ENCODE measurements at places on chromosomes 12 and 14. TPM values are rescaled to one million over a fixed set of nuclear protein-coding genes. Genes with fewer than 3 reads are reported as not detected.

Gene CCDC196
- not detected for total RNA-seq

Gene SYCP3
- not detected for total RNA-seq

- H3K4me1 ChIP-seq = no peaks in the 10 kb centered on the region
- no peak overlapping the region for H3K27ac ChIP-seq
- no peak overlapping the region for H3K4me3 ChIP-seq
- no peaks in the 10 kb centered on the region for H3K36me3 ChIP-seq
- no peaks in the 10 kb centered on the region for H3K27me3 ChIP-seq
- no peak for DNase-seq
Observed at GRCh38 chr12:95529693-95530225, 21.5 kb downstream of the USP44 start.

- H3K27me3 ChIP-seq = no peaks in the 10 kb centered on the region
- H3K36me3 ChIP-seq = no peaks in the 10 kb centered on the region
- H3K4me3 ChIP-seq = peak overlapping the region; percentile 51
- DNase-seq = peak; percentile 57
Observed at GRCh38 chr12:50222275-50222783, 55.2 kb upstream of the CERS5 start.

- no peaks in the 10 kb centered on the region for H3K36me3 ChIP-seq
- DNase-seq = no peak
- H3K4me1 ChIP-seq = peaks cover 33% of the 10 kb centered on the region
Observed at GRCh38 chr14:35333264-35333730, 41.1 kb downstream of the PSMA6 start.

DNA sequence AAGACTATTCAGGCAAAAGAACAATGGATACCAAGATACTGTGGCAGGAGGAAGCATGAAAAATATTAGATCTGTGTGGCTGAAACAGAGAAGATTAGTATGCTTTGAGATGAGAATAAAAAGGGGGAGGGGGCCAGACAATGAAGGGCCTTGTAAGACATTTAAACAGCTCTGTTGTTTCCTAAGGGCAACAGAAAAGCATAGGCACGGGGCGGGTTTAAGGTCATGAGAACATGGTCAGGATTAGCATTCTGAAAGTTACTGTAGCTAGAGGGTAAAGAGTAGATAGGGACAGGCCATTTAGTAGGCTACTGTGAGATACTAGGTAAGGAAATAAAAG is 18.6 kb downstream of the INTS13 start:
- no peaks in the 10 kb centered on the region for H3K27me3 ChIP-seq
- no peak overlapping the region for H3K4me3 ChIP-seq

DNA sequence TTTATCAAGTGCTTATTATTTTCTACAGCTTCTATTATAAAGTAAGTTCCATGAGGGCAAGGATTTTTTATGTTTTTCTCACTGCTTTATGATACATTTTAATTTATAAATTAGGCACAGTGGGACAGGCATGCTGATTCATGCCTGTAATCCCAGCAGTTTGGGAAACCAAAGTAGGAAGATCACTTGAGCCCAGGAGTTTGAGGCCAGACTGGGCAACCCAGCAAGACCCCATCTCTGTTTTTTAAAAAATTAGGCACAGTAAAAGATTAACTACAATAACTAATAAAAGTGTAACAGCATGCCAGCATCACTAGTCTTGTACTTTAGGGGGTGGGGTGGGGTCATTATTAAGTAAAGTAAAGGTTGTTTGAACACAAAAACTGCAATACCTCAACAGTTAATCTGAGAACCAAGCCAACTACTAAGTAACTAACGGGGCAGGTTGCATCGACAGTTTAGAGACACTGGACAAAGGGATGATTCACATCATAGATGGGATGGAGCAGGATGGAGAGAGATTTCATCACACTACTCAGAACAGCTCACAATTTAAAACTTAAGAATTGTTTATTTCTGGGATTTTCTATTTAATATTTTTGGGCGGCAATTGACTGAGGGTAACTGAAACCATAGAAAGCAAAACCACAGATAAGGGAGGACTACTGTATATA is 119.5 kb downstream of the PLEKHA5 start:
- H3K27ac ChIP-seq = no peak overlapping the region
- no peaks in the 10 kb centered on the region for H3K4me1 ChIP-seq
- no peaks in the 10 kb centered on the region for H3K27me3 ChIP-seq
- DNase-seq = no peak
- H3K4me3 ChIP-seq = no peak overlapping the region
- H3K36me3 ChIP-seq = no peaks in the 10 kb centered on the region

GRCh38 chr14:72714094-72714493 is 179.8 kb downstream of the DPF3 start:
- H3K4me3 ChIP-seq = no peak overlapping the region
- H3K27me3 ChIP-seq = no peaks in the 10 kb centered on the region
- peak overlapping the region; percentile 89 for H3K27ac ChIP-seq
- no peaks in the 10 kb centered on the region for H3K36me3 ChIP-seq
- peaks cover 15% of the 10 kb centered on the region for H3K4me1 ChIP-seq

DNA sequence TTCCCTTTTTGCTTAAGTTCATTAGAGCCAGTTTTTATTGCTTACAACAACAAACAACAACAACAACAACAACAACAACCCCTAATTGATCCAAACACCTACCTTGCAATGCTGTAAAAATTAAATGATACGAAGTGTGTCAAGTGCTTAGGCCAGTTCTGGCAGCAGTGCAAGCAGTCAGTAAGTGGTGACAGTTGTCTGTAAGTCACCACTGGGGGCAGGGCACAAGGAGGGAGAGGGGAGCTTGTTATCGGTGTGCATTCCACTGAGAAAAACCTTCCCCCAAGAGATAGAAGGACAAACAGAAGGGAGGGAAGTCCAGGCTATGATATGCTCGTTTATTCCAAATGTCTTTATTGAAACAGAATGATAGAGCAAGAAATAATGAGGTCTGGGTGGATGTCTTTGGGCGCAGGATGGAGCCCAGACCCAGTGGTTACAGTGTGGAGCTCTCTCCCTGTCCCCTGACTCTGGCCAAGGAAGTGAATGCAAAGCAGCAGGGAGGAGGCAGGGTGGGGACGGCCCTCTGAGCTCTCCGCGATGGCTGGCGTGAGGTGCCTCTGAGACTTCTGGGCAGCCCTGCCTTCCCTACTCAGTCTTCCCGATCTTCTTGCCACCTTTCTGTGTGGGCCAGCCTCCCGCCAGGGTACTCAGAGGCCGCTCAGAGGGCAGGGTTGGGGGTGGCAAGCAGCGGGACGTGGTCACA is 6.5 kb downstream of the SLC22A17 start:
- no peak for DNase-seq
- H3K4me3 ChIP-seq = no peak overlapping the region
- no peaks in the 10 kb centered on the region for H3K27me3 ChIP-seq
- no peaks in the 10 kb centered on the region for H3K36me3 ChIP-seq
- no peak overlapping the region for H3K27ac ChIP-seq
- H3K4me1 ChIP-seq = no peaks in the 10 kb centered on the region

- H3K36me3 ChIP-seq = no peaks in the 10 kb centered on the region
- H3K4me3 ChIP-seq = no peak overlapping the region
- H3K4me1 ChIP-seq = peaks cover 42% of the 10 kb centered on the region
- no peak for DNase-seq
- no peaks in the 10 kb centered on the region for H3K27me3 ChIP-seq
Observed at GRCh38 chr12:62903151-62903550, 31.8 kb downstream of the PPM1H start.

DNA sequence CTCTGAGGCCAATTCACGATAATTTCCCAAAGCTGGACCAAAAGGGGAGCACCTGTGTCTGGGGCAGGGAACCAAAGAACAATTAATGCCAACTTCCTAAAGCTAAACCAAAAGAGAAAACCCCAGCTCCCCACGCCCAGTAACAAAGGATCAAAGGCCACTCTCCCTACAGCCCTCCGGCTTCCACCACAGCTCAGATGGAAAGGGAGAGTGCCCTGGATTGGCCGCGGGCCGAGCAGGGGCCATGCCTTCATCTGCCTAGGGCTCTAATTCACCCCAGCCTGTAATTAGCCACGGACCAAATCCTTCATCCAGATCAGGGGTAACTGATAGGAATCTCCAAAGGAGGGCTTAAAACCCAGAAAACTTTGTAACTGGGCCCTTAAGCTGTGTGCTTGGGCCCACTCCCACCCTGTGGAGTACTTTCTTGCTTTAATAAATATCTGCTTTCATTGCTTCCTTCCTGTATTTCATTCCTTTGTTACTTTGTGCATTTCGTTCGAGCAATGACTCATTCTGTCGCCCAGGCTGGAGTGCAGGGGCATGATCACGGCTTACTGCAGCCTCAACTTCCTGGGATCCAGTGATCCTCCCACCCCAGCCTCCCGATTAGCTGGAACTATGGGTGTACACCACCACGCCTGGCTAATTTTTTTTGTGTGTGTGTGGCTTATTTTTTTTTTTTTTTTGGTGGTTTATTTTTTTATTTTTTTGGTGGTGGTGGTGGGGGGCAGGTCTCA is 65.5 kb upstream of the PPP4R3A start:
- no peak overlapping the region for H3K4me3 ChIP-seq
- H3K27ac ChIP-seq = no peak overlapping the region
- no peaks in the 10 kb centered on the region for H3K4me1 ChIP-seq
- H3K36me3 ChIP-seq = no peaks in the 10 kb centered on the region
- no peak for DNase-seq
- H3K27me3 ChIP-seq = peaks cover 23% of the 10 kb centered on the region

All from heart left ventricle (tissue), 16 donors.